DMS53 (cell line): ENCODE measurements at places on chromosomes 7 and 10.

DNA sequence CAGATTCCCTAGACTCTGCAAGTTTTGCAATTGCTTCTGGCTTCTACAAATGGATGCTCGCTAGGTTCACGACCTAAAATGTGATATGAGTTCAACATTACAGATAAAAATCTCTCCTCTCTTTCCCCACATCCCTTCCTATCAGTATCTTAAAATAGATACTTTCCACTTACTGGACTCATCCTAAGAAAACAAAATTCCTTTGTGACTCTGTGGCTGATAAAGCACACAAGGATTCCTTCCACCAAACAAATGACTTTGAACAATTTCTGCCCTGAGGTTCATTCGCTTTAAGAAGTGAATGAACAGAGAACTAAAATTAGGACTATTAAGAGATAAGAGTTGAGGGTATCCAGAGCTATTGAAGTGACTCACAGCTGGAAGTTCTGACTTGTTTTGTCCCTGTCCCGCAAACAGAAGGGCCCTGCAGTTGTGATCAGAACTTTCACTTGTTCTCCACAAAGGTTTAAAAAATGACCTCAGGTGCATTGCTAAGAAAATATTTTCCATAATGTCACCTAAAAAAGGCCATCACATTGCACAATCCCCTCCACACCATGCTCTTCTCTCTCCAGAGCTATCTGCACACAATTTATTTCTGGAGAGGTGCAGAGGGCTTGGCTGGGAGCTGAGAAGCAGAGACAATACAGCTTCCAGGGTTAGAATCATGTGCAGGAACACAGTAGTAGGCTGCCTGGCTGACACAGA is 96.1 kb downstream of the PIP4K2A start:
- no peak for DNase-seq

GRCh38 chr10:28594406-28594805 is 61.5 kb downstream of the WAC start:
- DNase-seq: no peak

GRCh38 chr7:142883571-142884285 is 1.8 kb downstream of the TRPV6 start:
- DNase-seq: no peak

DNA sequence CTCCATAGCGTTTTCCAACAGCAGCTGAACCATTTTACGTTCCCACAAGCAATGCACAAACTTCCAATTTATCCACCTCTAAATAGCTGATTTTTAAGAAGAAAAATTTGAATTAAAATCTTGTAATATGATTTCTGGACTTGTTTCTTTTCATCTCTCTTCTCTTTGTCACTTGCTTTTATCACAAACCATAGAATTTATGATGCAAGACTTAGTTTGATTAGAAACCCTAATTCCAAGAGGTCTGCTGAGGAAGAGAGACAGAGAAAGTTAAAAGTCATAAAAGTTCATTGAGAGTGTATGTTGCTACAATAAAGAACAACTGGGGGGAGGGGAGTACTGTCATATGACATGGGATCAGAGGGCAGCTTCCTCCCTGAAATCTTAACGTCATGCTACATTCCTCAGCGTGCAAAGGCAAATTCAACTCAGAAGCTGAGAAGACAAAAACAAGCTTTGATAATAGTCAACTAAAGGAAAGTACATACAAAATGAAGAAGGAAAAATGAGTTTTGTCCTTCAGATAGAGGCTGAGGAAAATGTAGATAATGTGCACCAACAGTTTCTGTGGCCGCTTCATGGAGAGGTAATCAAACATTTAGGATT is 18.4 kb upstream of the CUBN start:
- DNase-seq: no peak

- DNase-seq: no peak
Measured at GRCh38 chr7:47526466-47526865, 55.4 kb downstream of the TNS3 start.

- DNase-seq: no peak
Measured at GRCh38 chr7:50376056-50376820, 71.7 kb downstream of the IKZF1 start.

- peak; percentile 79 for DNase-seq
Measured at GRCh38 chr7:113085781-113086390, 741 bp downstream of the GPR85 start.

GRCh38 chr7:83487801-83488200 is 161.1 kb downstream of the SEMA3E start:
- DNase-seq: no peak

- peak; percentile 46 for DNase-seq
Measured at GRCh38 chr10:7908541-7909210, 90.4 kb downstream of the TAF3 start.

- DNase-seq: no peak
Measured at GRCh38 chr7:155979566-155979965, 167.3 kb upstream of the SHH start.

DNA sequence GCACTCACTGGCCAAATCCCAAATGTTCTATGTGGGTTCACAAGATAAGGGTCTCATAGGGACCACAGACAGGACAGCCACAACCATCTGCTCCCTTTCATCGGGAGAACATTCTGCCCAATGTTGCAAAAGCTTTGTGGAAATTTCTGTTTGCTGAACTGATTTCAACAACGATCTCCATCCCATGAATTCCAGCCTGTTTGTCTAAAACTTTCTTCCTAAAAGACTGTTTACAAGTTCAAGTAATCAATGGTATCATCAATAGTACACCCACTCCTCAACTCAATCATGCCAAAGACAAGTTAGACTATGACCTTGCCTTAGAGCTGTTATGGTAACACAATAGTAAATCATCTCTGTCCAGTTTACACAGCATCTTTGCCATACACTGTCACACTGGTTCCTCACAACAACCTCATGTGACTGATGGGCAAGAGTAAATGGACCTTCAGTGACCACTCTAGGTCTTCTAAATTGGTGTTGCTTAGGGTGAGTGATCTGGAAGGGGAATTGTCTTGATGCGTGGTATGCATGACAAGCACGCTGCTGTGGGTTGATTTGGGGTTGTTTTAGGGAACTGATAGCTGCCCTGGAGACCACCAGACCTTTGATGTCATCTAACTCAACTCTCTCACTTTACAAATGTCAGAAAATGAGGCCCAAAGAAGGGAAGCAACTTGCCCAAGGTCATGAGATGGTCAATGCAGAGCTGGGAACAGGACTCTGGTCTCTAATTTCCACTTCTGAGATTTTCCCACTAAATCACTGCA is 95.1 kb downstream of the PPP1R3C start:
- no peak for DNase-seq

DNA sequence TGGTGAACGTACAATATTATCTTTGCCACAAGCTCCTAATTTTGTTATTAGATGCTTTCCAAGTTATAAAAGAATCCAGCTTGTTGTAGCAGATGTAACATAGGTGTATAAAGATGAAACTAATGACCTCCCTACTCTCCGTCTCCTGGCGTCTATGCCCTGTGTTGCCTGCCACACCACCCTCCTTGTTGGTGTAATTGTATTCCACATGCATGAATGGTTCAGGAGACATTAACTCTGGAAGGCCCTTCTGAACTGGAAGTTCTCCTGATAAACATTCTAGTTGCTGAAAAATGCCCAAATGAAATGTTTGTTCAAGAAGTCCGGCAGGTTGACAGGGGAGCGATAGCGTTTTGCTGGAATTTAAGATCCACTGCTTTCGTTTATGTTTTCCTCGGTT is 53.9 kb upstream of the SEPHS1 start:
- no peak for DNase-seq

GRCh38 chr10:19347621-19348020 is 299.0 kb downstream of the MALRD1 start:
- DNase-seq: peak; percentile 37

DNA sequence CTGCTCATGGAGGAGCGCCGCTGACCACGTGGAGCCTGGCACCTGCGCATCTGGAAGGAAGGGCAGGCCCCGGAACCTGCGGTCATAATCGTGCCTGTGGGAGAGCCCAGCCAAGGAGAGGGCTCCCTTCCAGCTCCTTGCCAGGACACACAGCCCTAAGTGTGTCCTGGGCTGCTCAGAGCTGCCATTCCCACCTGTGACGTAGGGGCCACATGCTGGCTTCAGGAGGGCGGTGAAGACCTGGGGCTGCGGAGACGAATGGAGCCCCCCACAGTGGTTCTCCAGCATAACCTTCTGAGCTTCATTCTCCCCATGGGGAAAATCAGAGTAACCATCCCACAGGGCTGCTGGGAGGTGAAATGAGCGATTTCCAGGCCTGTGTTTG is 127.6 kb upstream of the CHST15 start:
- no peak for DNase-seq

DNA sequence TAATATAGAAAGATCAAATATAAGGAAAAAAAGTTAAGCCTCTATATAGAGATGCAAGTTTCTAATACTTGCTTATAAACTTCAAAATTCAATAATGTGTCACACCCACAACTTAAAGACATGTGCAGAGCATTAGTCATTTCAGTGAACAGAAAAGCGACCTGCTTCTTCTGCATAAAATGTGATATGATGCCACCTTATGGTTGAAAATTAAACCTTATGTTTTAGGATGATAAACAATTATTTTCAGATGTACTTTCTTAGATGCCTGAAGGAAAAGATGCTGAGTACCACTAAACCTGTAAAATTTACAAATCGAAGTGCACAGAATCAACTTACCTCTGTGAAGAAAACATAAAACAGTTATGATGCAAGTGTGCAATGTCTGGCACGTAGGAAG is 96.0 kb downstream of the MTERF1 start:
- DNase-seq: peak; percentile 86

DNA sequence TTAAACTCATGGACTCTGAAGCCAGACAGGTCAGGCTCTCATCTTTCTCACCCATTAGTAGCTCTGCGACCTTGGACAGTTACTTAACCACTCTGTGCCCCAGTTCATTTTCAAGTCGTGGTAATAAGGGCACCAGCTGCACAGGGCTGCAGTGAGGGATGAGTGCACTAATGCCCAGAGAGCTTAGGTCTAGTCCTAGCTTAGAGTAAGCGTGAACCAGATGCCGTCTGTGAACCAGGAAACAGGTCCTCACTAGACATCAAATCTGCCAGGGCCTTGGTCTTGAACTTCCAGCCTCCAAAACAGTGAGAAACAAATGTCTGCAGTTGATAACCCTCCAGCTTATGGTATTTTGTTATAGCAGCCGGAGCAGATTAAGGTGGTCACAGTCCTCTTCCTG is 222.4 kb upstream of the PFKP start:
- DNase-seq: no peak

DNA sequence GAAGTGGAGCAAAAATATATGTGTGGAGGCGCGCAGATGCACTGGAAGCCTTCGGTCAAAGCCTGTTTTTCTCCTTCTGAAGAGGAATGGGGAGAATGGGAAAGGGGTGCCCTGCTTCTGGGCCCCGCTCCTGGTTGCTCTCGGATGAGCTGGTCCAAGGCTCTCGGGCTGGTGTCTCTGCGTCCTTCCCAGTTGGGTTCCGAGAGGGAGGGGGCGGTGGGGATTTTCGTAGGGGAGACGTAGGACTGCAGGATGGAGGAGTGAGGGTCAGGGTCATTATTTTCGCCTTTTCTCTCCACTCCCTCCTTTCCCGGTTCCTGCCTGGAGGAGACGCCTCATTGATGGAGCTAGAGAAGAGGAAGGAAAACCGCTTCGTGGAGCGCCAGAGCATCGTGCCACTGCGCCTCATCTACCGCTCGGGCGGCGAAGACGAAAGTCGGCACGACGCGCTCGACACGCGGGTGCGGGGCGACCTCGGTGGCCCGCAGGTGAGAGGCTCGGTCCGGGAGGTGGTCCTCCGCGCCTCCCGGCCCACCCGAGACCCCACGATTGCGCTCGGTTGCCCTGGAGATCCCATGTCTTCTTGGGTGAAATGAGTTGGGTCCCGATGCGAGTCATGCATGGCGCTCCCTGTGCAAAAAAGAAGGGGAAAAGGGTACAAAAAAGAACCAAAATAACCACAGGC is 790 bp downstream of the ADAM22 start:
- peak; percentile 74 for DNase-seq

GRCh38 chr7:30647589-30648364 is 34.5 kb downstream of the CRHR2 start:
- no peak for DNase-seq

- no peak for DNase-seq
Measured at GRCh38 chr10:125738206-125738605, 18.7 kb downstream of the EDRF1 start.

DNA sequence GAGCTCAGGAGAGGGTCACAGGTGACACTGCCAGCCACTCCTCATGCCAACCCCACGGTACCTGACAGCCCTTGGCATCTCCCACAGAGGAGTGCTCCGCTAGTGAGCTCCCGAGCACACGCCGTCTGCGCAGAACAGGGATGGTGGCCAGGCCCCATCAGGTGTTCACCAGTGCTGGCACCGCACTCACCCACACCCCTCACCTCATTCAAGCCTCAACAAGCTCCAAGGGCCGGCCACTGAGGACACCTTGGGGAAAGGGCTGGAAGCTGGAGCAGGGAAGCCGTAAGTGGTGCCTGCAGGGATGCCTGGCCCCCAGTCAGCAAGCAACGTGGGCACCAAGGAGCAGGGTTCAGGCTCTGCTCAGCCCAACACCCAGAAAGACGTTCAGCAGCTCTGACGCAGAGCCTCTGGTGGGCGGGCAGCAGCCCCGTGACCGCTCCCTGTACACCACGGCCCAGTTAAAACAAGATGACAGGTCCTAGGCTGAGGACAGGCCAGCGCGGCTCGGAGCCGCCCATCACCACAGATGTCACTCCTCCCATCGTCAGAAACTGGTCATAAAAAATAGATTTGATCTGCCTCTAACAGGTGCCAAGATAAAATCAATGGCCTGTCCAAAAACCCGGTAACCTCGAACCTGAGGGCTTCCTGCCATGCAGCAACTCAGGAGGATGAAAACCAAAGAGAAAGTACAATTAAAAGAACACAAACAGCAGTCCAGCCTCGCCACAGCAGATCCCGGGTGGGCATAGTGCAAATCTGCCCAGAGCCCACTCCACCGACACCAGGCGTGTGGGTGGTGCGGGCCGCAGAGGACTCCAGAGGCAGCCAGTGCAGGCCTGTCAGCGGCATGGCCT is 275.9 kb downstream of the MAD1L1 start:
- DNase-seq: no peak

- no peak for DNase-seq
Measured at GRCh38 chr7:65925040-65925439, 52.2 kb downstream of the VKORC1L1 start.

- no peak for DNase-seq
Measured at GRCh38 chr10:404346-404745, 269.1 kb downstream of the ZMYND11 start.

- no peak for DNase-seq
Measured at GRCh38 chr7:118372530-118372929, 148.0 kb downstream of the ANKRD7 start.

GRCh38 chr7:39808796-39809481 is 141.1 kb upstream of the CDK13 start:
- DNase-seq: no peak

DNA sequence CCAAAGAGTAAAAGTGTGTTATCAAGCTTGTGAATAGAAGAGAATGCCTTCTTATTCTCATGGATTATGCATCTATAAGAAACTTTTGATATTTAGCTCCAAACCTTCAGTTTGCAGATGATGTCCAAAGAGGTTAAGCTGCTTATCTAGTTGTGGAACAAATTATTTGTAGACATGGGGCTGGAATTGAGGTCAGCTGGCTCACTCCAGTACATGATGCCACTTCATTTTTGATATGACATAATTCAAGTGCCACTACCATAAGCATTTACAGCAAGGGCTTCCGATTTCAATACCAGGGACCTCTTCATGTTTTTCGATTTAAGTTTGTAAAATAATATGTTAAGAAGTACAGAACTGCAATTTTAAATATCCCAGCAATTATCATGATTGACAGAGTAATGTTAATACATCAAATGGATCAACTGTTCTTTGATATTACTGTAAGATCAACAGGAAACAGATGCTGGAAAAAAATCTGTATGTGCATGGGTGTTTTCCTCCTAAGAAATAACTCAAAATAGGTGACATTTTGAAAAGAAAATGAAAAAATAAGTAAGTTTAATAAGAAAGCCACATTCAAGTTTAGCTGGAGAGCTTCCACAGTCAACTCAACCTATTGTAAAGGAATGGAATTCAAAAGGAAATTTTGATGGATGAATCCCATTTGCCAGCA is 12.7 kb downstream of the FAM3C start:
- no peak for DNase-seq
